Stimulated activated CD8-positive, alpha-beta memory T cell treated with anti-CD3 and anti-CD28 coated beads, Interleukin-2, amount 100 ng/mL, for 48 hours (primary cell): ENCODE measurements at places on chromosomes 5 and 9.

GRCh38 chr5:77224672-77225355, 14.3 kb downstream of the PDE8B start:
- DNase-seq, result no peak

DNA sequence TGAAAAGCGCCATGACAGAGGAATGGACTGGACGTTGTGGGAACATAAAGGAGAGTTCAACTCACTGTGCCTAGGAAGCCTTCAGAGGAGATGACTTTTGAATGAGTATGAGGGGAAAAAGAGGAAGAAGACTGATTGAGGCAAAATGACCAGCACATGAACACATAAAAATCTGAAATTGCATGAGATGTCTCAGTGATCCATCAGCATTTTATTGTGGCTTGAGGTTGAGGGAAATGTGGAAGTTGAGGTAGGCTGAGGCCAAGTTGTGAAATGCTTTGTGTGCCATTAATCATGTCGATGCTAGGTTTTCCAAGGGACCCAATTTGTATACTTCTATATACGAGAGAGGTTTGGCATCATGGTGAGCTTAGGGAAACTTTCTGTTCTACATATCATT, 140.9 kb upstream of the TLX3 start:
- DNase-seq, result no peak

- no peak for DNase-seq
Observed at GRCh38 chr9:136552117-136552703, 6.4 kb upstream of the NOTCH1 start.

DNA sequence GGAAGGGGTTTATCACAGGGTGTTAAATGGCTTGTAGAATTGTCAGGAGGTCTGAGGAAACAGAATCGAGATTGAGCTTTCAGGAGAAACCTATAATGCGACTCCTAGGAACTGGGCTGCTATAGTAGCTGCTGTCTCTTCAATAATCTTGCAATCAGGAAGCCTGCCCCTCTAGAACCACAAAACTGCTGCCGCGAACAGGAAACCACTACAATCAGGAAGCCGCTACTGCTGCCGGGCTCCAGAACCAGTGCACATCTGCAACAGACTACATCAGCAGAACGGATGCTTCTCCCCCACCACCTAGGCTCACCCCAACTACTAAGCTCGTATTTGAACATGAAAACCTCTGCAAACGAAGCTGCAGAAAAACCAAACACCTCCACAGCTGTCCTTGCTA, 31.6 kb downstream of the TNFSF8 start:
- DNase-seq, result peak; percentile 49

- DNase-seq, result peak; percentile 24
Observed at GRCh38 chr9:16030528-16031185, 477.8 kb downstream of the CCDC171 start.

DNA sequence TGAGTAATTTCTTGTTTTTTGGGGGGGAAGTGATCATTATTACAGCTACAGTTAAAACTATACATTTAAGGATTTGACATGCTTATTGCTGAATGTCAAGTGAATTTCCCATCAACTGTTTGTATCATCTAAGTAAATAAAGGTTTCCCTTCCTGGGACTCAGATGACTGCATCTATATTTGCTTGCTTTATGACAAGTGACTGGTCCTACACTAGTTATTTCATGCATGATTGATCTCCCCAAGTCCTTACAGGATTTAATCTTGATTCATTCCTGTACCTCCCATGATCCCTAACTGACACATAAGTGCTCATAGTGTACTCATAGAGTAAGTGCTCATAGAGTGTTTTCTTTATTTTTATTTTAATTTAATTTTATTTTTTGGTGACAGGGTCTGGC, 2.8 kb downstream of the TXNDC8 start:
- DNase-seq, result no peak

GRCh38 chr9:100222674-100223073, 123.6 kb downstream of the INVS start:
- DNase-seq, result no peak

DNA sequence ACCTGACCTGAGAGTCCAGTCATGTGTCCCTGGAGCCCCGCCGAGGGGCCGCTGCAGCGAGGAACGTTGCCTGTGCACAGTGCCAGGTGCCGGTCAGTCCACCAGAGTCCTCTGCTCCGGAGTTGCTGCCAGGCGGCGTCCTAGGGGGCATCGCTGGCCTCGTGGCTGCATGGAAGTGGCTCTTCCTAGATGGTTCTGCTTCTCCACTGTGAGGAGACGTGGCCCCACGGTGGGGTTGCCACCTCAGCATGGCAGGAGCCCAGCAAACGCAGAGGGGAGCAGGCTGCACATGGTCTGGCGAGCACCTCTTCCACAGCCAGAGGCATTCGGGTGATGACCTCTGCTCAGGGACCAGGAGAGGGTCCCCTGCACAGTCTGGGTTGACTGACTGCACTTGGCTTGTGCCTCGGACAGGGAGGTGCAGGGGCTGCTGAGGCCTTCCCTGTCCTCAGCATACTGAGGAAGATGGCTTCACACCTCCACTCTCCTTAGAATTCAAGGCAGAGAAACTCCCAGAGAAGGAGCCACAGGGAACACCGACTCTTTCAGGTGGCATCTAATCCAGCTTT, 25.9 kb upstream of the POMT1 start:
- DNase-seq, result no peak

DNA sequence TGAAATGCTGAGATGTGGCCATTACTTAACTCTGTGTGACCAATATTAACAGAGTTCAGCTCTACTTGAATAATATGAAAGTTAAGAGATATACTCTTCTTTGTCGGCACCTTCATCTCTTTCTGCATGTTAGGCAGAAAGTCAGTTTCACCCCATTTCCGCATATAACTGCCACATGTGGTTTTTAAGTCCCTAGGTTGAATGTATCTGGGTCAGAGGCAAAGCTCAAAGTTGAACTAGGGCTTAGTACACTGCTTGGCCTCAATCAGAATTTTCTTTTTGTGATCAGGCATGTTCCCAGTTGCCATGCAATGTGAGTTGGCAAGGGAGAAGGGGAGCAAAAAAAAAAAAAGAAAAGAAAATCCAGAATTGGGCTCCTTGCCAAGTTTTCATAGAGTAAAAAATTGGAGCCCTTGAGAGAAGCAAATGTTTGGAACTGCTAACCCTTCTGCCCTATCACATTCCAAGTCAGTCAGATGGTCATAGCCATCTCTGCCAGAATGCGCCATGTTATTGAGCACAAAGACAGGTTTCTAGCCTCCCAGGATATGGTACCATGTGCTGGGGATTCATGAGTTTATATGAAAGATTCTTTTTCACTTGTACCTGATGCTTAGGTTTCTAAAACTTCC, 251.2 kb upstream of the RORB start:
- no peak for DNase-seq

GRCh38 chr9:119967867-119968535, 598.8 kb upstream of the BRINP1 start:
- DNase-seq, result no peak

- no peak for DNase-seq
Observed at GRCh38 chr9:77215874-77216273, 38.5 kb downstream of the VPS13A start.

DNA sequence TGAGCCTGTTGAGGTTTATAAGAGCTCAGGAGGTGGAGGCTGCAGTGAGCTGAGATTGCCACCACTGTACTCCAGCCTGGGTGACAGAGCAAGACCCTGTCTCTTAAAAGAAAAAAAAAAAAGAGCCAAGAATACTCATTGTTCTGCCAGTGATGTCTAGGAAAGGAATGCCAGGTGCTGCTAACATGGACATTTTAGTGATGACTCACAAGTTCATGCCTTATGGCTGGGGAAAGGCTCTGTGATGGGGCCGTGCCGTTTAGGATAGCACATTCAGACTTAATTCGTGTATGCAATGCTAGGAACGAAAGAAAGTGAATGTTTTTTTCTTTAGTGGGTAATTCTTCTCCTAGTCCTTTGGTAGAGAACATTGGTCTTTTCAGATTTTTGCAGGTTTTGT, 134.2 kb downstream of the ARHGAP26 start:
- no peak for DNase-seq

GRCh38 chr5:124301850-124302249, 444.6 kb downstream of the ZNF608 start:
- DNase-seq, result no peak

DNA sequence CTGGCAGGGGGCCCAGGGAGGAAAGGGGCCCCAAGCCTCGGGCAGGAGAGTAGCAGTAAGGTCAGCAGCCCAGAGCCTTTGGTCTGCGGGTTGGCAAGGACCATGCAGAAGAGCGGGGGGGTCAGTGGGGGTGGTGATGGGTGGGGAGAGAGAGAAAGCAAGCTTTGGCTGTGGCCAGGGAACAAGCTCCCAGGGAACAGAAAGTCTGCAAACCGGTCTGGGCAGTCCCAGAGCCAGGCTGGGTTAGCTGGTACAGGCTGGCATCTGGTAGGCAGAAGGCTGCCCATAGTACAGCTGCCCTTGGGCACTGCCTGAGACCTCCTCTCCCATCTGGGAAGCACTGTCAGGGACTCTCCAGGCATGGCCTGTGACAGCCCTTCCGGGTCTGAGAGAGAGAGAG, 10.5 kb upstream of the EPB41L4B start:
- no peak for DNase-seq

GRCh38 chr5:72130351-72130761, 23.1 kb downstream of the MAP1B start:
- no peak for DNase-seq

GRCh38 chr5:73825736-73826135, 199.7 kb downstream of the ARHGEF28 start:
- DNase-seq, result no peak

- DNase-seq, result no peak
Observed at GRCh38 chr9:103798620-103799019, 295.5 kb upstream of the SMC2 start.

DNA sequence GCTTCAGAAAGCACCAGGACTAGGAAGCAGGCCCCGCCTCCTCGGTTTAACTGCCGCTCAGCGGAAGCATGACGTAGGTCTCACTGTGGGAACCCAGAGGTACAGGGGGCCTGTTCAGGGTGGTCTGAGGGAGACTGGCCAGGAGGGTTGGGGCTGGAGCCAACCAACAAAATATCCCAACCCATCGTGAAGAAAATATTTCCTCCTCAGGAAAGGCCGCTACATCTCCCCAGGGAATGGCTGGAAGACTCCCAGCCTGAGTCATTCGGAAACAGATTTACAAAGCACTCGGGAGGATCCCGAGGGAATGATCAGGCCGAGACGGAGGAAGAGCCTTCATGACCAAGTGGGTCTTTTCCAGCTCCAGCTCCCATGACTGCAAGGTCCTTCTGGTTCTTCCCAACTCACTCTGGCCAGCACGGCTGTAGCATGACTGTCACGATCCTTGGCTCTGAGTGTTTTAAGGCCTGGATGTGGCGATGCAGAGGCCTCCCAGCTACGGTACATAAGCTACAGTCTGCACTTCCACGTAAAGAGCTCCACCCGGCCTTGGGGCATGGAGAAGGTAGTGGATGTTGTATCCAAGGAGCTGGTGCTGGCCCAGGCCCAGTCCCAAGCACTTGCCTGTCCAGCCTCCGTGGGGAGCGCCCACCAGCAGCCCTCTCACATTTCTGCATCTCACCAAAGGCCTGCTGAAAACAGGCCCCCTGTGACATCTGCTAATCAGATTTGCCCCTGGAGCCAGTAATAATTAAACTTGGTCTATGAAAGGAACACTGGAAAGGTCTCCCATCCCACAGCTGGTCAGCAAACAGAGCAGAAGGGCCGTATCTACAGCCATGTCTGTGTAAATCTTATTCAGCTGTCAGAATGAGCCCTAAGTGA, 100.6 kb downstream of the LHFPL2 start:
- no peak for DNase-seq

DNA sequence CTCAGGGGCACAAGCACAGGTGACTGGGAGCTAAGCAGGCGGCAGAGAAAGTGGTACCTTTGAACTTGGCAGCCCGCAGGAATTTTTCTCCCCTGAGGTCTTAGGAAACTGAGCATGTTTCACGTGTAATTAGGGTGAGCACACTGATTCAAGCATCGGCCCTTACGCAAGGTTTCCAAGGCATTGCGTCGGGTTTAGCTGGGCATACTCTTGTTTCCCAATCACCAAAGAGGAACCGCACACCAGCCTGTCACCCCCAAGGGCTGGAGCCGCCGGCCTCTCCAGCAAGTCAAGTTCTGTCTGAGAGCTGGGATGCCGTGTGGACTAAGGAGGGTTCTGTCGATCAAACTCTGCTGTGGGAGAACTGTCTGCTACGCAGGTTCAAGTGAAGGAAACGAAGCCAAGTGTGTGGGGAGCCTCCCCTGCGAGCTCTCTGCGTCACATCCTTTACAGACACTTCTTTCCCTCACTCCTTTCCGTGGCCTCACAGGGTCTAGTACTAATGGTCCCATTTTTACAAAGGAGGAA, 53.0 kb downstream of the ERGIC1 start:
- DNase-seq, result no peak

GRCh38 chr9:5612185-5612530, 16.7 kb upstream of the RIC1 start:
- no peak for DNase-seq

- DNase-seq, result no peak
Observed at GRCh38 chr5:142547445-142548380, 138.2 kb downstream of the FGF1 start.

DNA sequence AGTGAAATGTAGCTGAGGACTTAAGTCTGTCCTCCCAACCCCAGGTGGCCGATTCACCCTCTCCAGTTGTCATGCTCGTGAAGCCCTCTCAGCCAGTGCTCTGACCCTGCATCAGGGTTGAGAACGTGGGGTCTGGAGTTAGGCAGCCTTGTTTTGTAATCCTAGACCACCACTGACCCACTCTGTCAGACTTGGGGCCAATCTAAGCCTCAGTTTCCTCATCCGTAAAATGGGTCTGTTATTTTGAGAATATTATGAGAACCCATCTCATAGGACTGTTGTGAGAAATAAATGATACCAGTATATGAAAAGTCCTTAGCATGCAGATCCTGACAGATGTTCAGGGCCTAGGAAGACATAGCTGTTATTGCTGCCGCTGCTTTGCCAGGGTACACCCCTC, 37.1 kb downstream of the CYFIP2 start:
- no peak for DNase-seq

GRCh38 chr5:146402949-146403348, 44.2 kb upstream of the TCERG1 start:
- no peak for DNase-seq

GRCh38 chr9:117720555-117720954, 16.4 kb downstream of the TLR4 start:
- DNase-seq, result no peak

DNA sequence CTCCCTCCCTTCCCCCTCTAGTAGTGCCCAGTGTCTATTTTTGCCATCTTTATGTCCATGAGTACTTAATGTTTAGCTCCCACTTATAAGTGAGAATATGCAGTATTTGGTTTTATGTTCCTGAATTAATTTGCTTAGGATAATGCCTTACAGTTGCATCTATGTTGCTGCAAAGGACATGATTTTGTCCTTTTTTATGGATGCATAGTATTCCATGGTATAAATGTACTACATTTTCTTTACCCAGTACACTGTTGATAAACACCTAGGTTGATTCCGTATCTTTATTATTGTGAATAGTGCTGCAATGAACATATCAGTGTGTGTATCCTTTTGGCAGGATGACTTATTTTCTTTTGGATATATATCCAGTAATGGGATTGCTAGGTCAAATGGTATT, 3.8 kb downstream of the ABLIM3 start:
- DNase-seq, result no peak
